ENCODE measurements at places on chromosomes 7 and 10.

- DNase-seq: no peak
These were observed 27.4 kb upstream of the ZNF438 start for GRCh38 chr10:31058795-31059703.

DNA sequence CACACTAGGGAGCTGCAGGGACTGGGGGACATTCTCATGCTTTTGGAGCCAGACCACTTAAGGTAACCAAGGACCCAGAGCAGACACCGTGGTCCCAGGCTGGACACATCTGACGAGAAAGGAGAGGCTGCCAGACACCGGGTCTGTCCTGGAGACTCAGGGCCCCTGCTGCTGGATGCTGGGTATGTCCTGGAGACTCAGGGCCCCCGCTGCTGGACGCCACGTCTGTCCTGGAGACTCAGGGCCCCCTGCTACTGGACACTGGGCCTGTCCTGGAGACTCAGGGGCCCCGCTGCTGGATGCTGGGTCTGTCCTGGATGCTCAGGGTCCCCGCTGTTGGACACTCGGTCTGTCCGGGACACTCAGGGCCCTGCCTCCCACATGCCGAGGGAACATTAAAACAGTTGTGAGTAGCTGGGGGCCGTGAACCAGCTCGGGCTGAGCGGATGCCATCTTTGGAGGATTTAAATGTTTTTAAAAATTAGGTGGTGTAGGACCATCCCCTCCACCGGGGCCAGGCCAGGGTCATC lies 249.7 kb downstream of the DNAJB6 start:
- no peak for DNase-seq

DNA sequence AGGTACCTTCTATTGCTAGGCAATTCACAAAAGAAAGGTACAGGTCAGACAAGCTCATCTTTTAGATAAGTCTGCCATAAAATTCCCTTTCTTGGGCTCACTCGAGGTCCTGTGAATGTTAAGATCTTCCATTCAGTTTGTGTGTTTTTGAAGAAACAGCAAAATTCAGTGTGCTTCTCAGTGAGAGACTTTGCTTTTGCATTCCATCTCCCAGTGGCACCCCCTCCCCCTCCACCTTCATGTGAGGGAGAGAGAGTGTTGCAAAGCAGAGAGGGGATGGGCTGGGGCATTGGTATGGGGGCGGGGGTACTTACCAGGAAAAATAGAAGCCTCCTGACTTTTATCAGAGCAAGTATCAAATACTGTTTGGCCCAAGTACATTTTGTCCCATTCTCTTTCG lies 3.8 kb upstream of the TECTB start:
- DNase-seq: no peak

GRCh38 chr10:14086596-14086995 lies 244.1 kb downstream of the FRMD4A start:
- no peak for DNase-seq

DNA sequence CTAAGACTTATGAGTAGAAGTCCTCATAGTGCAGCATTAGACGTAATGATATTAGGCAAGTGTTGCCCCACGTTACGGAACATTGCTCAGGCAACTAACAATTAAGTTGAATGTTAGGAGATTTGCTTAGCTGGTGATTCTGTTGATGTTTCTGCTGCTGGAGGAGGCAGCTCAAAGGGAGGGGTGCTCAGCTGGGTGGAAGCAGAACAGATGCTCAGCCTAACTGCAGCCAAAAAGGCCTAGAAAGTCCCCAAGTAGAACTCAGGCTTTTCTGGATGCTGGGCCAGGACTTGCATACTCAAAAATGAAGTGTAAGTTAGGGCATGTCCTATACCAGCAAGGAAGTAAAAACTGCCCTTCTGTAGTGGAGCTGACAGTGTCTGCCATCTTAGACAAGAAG lies 201.4 kb downstream of the ADRA2A start:
- DNase-seq: no peak

DNA sequence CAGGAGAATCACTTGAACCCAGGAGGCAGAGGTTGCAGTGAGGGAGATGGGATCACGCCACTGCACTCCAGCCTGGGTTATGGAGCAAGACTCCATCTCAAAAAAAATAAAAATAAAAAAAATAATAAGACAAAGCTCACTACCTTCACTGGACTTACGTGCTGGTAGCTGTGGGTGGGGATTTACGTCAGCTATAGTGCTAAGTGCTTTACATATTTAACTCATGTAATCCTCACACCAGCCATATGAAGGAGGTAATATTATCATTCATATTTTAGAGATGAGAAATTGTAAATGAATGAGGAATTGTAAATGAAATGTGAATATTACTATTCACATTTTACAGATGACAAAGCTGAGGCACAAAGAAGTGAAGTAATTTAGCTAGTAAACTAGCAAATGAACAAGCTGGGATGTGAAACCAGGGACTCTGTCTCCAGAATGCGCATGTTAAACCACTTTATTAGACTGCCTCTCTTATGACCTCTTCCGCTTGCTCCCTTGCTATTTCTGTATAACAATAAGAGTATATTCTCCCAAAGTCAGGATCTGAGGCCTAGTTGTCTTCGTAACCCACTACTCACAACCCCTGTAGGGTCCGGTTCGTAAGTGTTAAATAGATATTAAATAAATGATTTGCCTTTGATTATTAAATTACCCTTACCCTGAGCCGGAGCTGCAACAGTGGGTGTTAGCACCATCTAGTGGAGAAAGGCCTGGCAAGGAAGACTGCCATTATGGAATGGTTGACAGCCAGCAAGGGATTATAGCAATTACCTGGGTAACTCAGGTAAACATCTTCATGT lies 70.2 kb downstream of the HTR7 start:
- DNase-seq: no peak

GRCh38 chr10:60236869-60237524 lies 152.7 kb downstream of the ANK3 start:
- no peak for DNase-seq

DNA sequence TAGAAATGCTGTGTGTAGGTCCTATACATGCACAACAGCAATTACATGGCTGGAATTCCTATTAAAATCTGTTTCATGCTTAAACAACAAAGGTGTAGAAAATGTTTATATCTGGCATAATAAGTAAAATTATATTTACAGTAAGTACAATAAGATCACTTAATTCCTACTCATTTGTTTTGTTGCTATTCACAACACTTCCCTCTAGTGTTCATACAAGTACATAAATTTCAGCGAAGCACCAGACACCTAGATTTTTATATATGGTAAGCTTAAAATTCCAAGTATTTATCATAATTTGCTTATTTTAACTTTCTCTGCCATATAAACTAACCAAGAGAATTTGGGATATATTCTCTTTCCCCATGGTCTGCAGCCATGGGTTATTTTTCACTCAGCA lies 51.8 kb upstream of the ANK3 start:
- DNase-seq: no peak

DNA sequence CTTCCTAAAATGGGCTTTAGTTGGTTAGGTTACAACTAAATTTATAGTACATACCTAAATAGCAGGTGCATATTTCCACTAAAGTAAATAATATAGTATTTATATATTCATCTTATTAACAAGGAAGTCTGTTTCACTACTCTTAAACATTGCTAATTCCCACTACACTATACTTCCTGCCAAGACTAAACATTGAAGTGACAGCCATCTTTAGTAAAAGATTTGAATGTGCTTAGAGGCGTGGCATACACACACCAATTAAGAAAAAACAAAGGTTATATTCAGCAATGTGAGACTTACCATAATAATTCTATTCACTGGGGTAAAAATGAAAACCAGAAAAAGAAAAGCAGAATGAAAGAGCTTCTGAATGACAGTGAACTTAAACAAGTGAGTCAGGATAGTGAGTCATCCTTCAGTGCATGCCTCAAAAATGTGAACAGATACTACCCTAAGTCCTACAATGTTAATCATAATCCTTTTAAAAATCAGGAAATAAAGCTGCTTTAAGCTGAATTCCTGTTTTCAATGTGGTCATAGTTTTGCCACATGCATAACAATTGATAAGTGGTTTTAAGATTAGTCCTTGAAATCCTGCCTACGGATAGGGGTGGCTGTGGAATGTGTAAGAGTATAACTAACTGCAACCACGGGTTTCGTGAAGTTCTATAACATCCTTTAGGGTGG lies 59.4 kb downstream of the USP6NL start:
- DNase-seq: no peak

- DNase-seq: no peak
These were observed 83.4 kb downstream of the SLC25A13 start for GRCh38 chr7:96238474-96238873.

DNA sequence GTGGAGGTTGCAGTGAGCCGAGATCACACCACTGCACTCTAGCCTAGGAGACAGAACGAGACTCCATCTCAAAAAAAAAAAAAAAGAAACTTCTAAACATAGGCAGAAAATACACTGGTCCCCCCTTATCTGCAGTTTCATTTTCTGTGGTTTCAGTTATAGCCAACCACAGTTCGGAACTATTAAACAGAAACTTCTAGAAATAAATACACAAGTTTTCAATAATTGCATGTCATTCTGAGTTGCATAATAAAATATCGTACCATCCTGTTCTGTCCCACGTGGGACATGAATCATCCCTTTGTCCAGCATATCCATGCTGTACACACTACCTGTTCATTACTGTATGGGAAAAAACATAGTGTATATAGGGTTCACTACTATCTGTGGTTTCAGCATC lies 8.0 kb downstream of the XRCC2 start:
- DNase-seq: no peak

DNA sequence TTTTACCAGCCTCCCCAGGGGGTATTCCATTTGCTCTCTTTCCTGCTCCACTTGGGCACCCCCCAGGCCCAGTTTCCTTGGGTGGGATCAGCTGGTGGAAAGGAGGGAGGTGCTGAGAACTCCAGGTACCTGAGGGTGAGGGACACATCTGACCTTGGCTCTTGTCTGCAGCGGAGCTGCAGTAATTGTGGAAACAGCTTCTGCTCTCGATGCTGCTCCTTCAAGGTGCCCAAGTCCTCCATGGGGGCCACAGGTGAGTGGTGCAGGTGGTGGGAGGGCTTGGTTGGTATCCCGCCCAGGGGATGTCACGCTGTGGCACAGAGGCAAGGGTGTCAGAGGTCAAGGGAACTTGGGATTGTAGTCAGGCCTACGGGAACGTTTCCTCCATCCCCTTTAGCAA lies 14.3 kb downstream of the SFRP5 start:
- no peak for DNase-seq

DNA sequence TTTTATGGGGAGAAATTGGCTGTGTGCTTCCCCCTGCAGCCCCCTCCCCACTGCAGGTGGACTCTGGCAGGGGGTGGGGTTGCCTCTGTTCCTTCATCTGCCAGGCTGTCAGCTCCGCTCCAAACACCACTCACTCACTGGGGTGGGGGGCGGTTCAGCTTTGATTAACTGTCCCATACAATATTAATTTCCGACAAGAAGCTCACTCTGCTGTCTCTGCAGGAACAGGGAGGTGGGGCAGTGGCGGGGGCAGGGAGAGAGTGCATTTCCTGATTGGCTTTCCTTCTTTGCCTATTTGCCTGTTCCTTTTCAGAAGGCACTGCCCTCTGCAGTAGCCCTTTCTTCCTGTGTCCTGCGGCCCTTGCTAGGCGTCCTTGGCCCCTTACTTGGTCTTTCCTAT lies 500.8 kb downstream of the PLXNA4 start:
- no peak for DNase-seq

DNA sequence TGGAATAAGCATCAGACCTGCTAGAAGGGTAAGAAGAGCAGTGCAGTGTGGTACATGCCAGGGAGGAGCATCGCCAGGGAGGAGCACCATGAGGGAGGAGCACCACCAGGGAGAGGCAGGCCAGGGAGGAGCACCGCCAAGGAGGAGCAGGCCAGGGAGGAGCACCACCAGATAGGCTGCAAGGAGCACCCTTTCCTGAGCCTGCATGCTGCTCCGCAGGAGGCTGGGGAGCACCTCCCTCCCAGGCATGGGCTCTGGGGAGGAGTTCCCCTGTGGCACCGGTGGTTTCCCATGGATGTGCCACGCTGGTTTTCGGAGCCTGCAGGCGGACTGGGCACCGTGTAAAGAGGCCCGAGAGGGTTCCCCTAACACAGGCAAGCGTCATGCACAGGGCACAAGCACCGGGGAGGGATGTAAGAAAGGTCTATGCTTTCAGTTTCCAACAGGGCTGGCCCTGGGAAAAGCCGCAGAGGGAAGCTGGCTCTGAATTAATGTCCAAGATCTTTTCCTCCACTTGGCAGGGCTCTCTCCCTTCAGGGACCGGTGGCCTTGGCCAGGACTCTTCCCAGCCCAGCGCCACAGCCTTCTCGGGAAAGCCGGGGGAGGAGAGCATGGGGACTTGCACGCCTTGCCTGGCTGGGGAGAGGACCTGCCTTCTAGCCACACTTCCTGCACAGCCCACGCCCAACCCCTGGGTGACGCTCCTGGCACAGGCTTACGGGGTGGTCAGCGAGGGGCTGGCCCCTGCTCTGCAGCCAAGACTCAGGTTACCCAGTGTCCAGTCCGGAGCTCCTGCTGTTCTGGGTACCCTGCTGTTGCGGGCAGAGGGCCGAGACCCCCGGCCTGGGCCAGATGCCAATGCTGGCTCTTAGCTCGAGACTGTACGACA lies 11.5 kb upstream of the GPER1 start:
- no peak for DNase-seq

DNA sequence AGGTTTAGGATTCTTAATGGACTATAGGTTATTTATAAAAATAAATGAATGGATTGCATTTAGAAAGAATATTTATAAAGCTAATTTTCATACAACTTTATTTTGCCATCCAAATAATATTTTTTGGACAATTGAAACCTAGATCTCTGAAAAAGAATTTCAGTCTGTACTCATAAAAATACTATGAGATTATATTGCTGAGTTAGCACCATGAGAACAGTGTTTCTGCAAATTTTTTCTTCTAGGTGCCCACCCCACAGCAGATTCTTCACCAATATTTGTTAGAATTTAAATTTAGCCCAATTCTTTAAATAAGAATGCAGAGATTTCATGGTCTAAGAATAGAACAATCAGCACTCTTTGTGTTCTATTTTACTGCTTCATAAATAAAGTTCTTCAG lies 85.6 kb upstream of the TEX47 start:
- DNase-seq: no peak

DNA sequence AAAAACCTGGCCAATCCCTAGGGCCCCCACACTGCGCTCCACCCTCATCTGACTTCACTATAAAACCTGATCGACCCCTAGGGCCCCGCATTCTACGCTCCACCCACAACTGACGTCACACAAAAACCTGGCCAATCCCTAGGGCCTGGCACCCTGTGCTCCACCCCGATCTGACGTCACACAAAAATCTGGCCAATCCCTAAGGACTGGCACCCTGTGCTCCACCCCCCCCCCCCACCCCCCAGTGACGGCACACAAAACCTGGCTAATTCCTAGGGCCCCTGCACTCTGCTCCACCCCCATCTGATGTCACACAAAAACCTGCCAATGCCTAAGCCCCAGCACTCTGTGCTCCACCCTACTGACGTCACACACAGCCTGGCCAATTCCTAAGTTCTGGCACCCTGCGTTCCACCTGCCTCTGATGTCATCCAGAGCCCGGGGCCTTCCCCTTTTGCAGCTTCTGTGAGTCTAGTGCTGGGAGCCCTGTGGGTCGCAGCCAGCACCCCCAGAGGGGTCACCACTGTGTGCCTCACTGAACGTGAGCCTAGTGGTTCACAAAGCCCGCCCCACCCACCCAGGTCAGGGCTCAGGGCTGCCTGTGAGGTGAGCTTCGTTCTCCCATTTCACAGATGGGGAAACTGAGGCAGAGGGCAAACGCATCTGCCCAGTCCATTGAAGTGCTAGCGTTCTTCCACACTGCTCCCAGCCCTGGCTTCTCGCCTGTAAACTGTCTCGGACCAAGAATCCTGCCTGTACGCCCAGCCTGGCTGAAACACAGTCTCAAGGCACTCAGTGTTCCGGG lies 40.6 kb downstream of the MICALL2 start:
- DNase-seq: no peak
